ENCODE measurements at places on chromosomes 2 and 18. TPM values are rescaled to one million over a fixed set of nuclear protein-coding genes. Genes with fewer than 3 reads are reported as not detected.

The HOXD12 gene
- total RNA-seq: not detected

The RNF144A gene
- total RNA-seq: 17.2 TPM

The CHRND gene
- total RNA-seq: not detected

The SEPTIN10 gene
- 1.9 TPM for total RNA-seq

The FBLN7 gene
- total RNA-seq: 0.61 TPM

The SEMA4F gene
- 2.0 TPM for total RNA-seq

The XDH gene
- not detected for total RNA-seq

The CD207 gene
- 1.8 TPM for total RNA-seq

The HOXD11 gene
- total RNA-seq: not detected

The FSHR gene
- total RNA-seq: not detected

The UBXN2A gene
- 11.2 TPM for total RNA-seq

The PLEKHA3 gene
- total RNA-seq: 36.7 TPM

The ZNF396 gene
- total RNA-seq: 1.3 TPM

The SIX2 gene
- not detected for total RNA-seq

The MC4R gene
- total RNA-seq: not detected

The SP5 gene
- not detected for total RNA-seq

The AGFG1 gene
- 65.9 TPM for total RNA-seq

The FZD7 gene
- total RNA-seq: 1.6 TPM

The GKN1 gene
- not detected for total RNA-seq

The KLHL41 gene
- not detected for total RNA-seq

The ZSWIM2 gene
- not detected for total RNA-seq

The OST4 gene
- 393 TPM for total RNA-seq

GRCh38 chr18:42527766-42528165 is 572.7 kb downstream of the PIK3C3 start:
- H3K4me3 ChIP-seq: no peak overlapping the region
- no peaks in the 10 kb centered on the region for H3K4me1 ChIP-seq
- H3K27ac ChIP-seq: no peak overlapping the region

DNA sequence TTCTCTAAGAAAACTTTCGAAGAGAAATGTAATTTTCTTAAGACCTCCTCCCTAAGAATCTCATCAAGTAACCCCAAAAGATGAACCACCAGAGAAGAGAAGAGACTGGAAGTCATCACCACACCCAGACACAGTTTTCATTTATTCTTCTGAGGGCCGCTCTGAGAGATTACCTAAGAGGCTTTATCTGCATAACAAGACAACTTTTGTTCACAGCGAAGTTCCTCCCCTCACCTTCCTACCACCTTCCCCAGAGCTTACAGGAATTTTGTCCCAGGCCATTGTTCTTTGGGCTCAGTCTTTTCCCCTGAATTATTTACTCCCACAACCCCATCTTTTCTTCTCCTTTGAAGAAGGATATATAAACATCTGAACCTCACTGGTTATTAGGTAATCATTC is 92.8 kb downstream of the AKAIN1 start:
- H3K27me3 ChIP-seq: peaks cover 14% of the 10 kb centered on the region
- H3K27ac ChIP-seq: no peak overlapping the region
- no peaks in the 10 kb centered on the region for H3K4me1 ChIP-seq

DNA sequence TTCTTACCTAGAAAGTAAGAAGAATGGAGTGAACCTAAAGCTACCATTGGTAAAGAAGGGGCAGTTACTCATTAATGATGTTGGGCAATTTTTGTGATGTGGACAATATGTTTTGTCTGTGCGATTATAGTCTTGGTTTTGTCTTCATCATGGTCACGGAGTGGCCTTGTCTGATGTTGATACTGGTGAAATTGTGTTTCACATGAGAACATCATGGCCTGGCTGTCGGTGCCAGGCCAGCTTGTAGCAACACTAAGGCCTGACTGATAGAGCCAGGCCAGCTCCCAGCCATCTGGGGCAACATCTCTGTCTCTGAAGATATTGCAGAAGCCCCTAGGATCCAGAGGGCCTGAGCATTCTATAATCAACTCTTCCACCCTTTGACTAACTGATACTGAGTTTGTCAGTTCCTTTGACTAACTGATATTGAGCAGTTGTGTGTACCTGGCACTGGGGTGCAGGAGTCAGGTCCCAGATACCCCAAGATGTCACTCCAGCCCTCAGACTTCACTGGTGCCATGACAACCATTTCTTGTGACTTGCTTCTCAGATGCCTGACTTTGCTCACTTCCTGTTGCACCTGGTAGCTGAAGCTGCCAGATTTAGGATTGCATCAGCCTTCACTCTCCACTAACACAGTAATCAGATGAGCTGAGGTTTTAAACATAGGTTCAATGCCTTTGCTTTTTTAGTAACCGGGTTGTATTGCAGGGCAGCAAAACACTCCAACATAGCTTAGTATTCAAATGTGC is 62.5 kb downstream of the RPIA start:
- peaks cover 8% of the 10 kb centered on the region for H3K4me1 ChIP-seq
- no peak overlapping the region for H3K4me3 ChIP-seq
- H3K27ac ChIP-seq: peak overlapping the region; percentile 10
- peaks cover 20% of the 10 kb centered on the region for H3K36me3 ChIP-seq

DNA sequence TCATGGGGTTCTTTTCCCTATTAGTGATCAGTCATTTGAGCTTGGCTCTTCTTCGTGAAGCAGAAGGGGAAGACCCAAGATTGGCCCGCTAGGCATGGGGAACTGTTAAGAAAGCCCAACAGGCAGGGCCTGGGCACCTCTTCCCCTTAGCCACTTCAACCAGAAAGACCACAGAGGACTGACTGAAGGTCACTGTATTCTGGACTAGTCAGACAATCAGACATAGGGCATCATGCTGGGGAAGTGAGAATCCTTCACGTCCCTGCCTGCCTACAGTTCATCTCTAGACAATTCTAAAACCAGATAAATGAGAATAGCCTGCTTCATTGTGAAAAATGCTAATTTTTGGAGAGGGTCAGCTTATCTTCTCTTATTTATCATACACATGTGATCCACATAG is 28.1 kb downstream of the FAP start:
- H3K4me1 ChIP-seq: no peaks in the 10 kb centered on the region
- no peaks in the 10 kb centered on the region for H3K36me3 ChIP-seq
- H3K27ac ChIP-seq: no peak overlapping the region
- peaks cover 15% of the 10 kb centered on the region for H3K27me3 ChIP-seq
- no peak overlapping the region for H3K4me3 ChIP-seq

DNA sequence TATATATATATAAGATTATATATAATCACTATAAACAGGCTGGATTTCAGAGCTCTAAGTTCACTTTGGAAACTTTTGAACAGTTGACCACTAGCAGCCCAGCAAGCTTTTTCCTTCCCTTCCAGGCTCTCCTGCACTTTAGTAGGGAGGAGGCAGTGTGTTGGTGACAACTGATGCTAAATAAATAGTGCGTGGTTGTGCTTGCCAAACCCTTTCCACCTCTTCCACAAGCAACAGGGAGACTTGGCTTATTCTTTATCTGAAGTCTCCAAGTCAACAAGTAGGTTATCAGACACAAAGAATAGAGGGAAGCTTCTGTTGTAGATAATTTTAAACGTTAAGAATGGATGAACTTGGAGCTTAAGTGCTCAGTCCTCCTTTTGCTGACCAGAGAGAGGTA is 408.2 kb upstream of the HNRNPA3 start:
- no peaks in the 10 kb centered on the region for H3K27me3 ChIP-seq
- no peak overlapping the region for H3K27ac ChIP-seq
- no peaks in the 10 kb centered on the region for H3K4me1 ChIP-seq

GRCh38 chr2:218369330-218369729 is 12.7 kb downstream of the CATIP start:
- H3K27ac ChIP-seq: peak overlapping the region; percentile 76
- H3K4me1 ChIP-seq: peaks cover 11% of the 10 kb centered on the region
- no peak for DNase-seq
- H3K27me3 ChIP-seq: no peaks in the 10 kb centered on the region
- peak overlapping the region; percentile 42 for H3K4me3 ChIP-seq

DNA sequence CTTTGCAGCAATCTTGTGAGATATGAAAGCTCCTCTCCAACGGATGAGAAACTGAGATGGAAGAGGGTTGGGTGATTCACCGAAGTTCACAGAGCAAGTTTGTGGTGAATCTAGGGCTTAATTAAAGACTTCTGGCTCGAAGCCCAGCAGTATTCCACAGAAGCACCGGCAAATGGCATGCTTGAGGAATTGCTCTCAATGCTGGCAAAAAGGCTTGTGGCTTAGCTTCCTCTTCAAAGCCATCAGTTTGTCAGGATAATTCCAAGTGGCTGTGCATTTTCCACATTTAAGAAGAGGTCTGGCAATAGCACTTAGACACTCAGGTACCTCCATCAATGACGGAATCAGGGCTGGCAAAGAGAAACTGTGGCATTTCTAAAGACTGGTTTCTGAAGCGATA is 98.7 kb upstream of the SLC66A3 start:
- H3K4me1 ChIP-seq: no peaks in the 10 kb centered on the region
- H3K36me3 ChIP-seq: peaks cover 9% of the 10 kb centered on the region
- peaks cover 28% of the 10 kb centered on the region for H3K27me3 ChIP-seq

GRCh38 chr2:194610297-194610696 is 1046.7 kb upstream of the SLC39A10 start:
- H3K36me3 ChIP-seq: no peaks in the 10 kb centered on the region
- no peaks in the 10 kb centered on the region for H3K4me1 ChIP-seq
- no peaks in the 10 kb centered on the region for H3K27me3 ChIP-seq

DNA sequence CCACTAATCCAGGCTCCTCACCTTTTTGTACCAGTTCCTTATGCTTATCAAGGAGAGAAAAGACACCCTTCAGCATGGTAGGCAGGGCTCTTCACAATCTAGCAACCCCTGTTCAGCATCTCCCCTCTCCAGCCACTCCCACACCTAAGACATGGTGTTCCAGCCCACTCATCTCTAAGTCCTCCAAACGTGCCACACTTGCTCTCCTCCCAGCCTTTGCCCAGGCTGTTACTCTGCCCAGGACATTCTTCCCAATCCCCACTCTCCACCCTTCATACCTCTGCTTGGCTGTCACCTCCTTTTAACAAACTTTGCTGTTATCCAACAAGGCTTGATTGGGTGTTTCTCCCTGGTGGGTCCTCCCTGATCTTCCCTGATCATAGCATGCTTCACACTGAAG is 270.6 kb upstream of the CHAC2 start:
- no peaks in the 10 kb centered on the region for H3K36me3 ChIP-seq
- no peak for DNase-seq
- H3K27ac ChIP-seq: no peak overlapping the region
- no peaks in the 10 kb centered on the region for H3K27me3 ChIP-seq
- no peak overlapping the region for H3K4me3 ChIP-seq

DNA sequence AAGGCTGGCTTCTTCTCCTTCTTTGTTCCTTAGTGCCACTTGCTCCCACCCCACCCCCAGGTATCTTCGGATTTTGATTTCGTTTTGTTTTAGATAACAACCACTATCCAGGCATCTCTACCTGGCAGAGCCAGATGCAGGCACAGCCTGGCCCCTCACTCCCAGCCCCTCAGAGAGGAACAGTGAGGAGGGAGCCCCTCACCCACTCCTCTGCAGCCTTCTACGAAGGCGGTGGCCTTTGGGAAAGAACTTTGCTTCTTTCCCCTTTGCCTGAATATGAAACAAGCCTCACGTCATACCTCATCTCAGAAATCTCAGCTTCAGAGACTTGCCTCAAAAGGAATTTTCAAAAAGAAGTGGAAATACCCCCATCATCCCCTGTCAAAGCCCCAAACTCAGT is 6.3 kb upstream of the CYP26B1 start:
- peaks cover 4% of the 10 kb centered on the region for H3K36me3 ChIP-seq
- peaks cover 15% of the 10 kb centered on the region for H3K4me1 ChIP-seq
- H3K27me3 ChIP-seq: peaks cover 45% of the 10 kb centered on the region
- no peak overlapping the region for H3K27ac ChIP-seq
- DNase-seq: peak; percentile 23
- no peak overlapping the region for H3K4me3 ChIP-seq

- H3K27ac ChIP-seq: no peak overlapping the region
- DNase-seq: no peak
- no peaks in the 10 kb centered on the region for H3K36me3 ChIP-seq
- H3K4me3 ChIP-seq: no peak overlapping the region
- peaks cover 8% of the 10 kb centered on the region for H3K27me3 ChIP-seq
These were observed 27.6 kb upstream of the ASAP2 start for GRCh38 chr2:9178904-9179571.

DNA sequence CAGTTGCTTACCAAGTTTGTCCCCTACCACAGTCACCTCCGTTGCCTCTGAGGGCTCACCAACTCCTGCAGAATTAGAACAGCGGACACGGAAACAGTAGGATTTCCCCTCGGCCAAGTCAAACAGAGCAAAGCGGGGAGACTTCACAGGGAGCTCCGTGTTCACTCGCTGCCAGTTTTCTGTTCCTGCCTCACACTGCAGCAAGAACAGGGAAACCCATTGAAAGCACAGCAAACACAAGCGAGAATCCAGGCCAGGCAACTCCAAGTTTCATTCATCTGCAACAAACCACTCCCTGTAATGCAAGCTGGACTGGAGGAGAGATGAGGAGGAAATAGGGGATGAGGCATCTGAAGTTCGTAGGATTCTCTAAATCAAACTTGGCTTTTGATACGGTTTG is 84.2 kb downstream of the MYOM1 start:
- DNase-seq: no peak
- no peak overlapping the region for H3K4me3 ChIP-seq
- H3K36me3 ChIP-seq: no peaks in the 10 kb centered on the region
- H3K27ac ChIP-seq: no peak overlapping the region

DNA sequence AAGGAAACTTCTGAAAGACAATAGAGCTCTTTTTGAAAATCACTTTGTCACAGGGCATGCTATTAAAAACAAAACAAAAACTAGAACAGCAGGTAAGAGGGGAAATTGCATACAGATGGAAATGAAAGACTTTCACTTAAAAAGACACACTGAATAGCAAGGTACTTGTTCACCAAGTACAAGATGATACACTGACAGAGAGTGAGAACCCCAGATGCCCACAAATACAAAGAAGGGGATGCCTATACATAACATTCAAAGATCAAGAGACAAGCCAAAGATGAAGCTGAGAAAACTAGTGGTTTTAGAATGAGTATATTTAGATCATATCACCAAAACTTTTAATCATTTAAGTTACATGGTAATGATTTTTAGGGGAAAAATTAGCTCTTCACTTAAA is 60.7 kb downstream of the ASXL2 start:
- DNase-seq: no peak
- peak overlapping the region; percentile 85 for H3K4me3 ChIP-seq
- no peaks in the 10 kb centered on the region for H3K27me3 ChIP-seq
- peaks cover 9% of the 10 kb centered on the region for H3K36me3 ChIP-seq
- peaks cover 40% of the 10 kb centered on the region for H3K4me1 ChIP-seq

DNA sequence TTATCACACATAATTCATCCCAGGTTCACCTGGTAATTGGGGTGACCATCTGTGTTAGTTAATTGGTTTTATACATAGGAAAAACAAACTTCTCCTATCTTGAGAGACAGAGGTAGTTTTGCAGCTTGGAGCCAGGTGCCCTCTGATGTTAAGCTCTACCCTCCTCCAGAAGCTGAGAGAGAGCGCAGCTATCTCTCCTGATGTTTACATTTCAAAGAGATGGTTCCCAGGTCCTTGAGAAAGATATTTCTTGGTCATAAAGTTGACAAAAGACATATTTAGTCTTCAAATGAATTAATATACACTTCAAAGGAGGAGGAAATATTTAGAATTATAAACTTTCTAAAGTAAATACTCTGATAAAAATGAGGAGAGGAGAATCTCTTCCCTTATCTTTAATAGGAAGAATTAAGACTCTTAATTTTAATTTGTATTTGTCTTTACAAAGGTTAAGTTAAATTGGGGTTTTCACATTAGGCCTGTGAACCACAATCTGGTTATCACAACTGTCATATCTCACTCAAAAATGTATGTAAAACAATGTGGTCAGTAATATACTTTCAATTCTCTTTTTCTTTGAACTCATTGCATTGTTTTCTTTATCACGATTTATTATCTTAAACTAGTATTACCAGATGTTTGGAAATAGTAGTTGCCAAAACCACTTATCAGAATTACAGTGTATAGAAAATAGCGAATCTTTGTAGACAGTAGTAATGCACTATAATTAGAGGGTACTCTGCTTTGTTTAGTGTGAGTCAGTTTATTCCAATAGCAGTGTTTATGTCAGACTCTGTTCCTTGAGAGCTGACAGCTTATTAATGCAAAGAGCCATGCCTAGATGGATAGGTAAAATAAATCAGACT is 26.8 kb downstream of the SERPINB4 start:
- H3K4me1 ChIP-seq: no peaks in the 10 kb centered on the region
- no peak overlapping the region for H3K4me3 ChIP-seq
- H3K36me3 ChIP-seq: no peaks in the 10 kb centered on the region
